NCI-H524 (cell line): ENCODE measurements at places on chromosomes 5 and 9.

DNA sequence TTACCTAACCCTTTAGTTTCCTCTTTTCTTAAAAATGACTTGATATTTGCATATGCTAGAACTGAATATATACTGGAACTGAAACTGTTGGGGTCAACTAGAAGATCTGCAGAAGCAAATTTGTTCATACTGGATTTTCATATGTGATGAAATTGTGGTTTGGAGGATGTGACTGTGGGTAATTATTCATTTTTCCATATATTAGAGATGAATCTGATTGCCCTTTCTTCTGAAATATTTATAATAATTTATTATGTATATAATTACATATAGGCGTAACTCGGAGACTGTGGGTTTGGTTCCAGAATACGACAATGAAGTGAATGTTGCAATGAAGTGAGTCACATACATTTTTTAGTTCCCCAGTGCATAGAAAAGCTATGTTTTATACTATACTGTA is 149.1 kb downstream of the ATP10B start:
- DNase-seq = no peak

GRCh38 chr5:177094224-177095087 is 7.7 kb downstream of the FGFR4 start:
- no peak for DNase-seq

DNA sequence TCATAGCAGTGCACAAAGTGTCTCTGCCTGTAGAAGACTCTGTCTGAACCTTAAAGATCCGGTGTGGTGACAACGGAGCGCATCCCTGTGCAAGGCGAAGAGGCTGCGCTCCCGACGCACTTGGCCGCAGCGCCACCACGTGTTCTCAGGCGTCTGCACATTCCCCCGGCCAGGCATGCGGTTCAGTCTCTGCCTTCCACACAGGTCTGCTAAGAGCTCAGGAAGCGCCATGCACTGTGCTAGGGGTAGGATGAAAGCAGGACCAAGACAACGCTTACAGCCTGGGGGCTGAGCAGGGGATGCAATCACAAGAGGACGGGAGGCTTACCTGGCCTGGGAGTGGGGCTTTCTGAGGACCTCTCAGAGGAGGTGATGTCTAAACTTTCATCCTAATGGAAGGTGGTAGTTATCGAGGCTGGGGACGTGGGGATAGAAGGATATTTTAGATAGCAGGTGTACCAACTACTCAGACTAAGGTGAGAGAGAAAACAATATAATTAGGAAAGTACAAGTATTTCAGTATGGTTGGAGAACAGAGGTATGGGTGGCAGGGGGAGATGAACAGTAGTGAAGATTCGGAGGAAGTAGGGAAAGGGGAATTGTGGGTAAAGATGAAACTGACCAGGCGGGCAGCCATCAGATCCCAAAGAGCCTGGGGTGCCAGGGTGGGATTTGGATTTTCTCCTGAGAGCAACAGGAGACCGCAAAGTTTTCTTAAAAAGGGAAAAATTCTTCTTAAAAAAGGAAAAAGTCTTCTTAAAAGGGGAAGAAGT is 13.3 kb downstream of the CAPSL start:
- peak; percentile 90 for DNase-seq

GRCh38 chr5:157225469-157226422 is 40.2 kb upstream of the CYFIP2 start:
- no peak for DNase-seq

- peak; percentile 72 for DNase-seq
These were observed 44.5 kb downstream of the AGXT2 start for GRCh38 chr5:35003018-35003957.

GRCh38 chr9:98333703-98334582 is 78.5 kb upstream of the TBC1D2 start:
- no peak for DNase-seq

- no peak for DNase-seq
These were observed 115.9 kb downstream of the KIF4B start for GRCh38 chr5:155129513-155129880.

DNA sequence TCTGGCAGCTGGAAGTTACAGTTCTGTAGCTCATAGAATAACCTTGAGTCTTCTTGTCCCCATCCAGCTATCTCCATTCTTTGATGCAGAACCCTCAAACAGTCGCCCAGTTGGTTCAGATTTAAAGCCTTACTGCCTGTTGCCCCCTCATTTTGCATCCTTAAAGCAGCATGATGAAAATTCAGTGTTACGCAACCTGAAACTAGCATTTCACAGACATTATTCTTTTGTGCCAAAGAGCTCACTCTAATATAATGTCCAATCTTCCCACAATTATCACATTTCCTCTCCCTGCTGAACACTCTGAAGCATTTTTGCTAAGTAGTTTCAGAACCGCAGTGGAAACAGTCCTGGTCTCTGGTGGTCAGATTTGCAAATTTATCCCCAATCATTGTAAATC is 318.0 kb downstream of the PSAT1 start:
- no peak for DNase-seq

DNA sequence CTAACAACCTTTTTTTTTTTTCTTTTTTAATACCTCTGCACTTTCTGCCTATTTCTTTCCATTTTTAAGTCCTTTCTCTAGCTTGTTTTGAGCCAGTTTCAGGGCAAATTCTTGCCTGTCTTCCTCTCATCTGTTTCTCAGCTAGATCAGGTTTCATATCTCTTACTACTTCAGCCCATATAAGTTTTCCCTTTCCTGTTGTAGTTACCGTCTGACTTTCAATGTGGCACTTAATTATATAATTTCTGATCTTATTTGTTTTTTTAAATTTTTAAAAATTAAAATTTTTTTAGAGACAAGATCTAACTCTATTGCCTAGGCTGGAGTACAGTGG is 104.7 kb upstream of the ELL2 start:
- no peak for DNase-seq

DNA sequence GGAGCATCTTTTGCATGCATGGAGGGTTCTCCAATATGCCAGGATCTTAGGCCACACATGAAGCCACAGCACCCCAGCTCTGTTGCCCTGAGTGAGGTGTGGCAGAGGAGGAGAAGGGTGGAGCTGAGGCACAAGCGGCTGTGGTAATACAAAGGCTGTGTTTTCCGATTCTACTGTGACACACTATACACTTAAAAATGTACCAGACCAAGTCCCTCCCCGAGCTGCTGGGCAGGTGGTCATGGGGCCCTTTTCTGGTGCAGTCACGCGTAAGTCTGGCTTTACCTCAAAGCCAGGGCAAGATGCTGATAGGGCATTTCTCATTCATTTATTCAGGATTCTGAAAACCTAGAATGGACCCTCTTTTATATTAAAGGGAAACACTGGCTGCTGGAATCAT is 3.7 kb downstream of the ADGRV1 start:
- DNase-seq = peak; percentile 89

GRCh38 chr5:170496662-170497028 is 7.2 kb upstream of the KCNIP1 start:
- DNase-seq = no peak

DNA sequence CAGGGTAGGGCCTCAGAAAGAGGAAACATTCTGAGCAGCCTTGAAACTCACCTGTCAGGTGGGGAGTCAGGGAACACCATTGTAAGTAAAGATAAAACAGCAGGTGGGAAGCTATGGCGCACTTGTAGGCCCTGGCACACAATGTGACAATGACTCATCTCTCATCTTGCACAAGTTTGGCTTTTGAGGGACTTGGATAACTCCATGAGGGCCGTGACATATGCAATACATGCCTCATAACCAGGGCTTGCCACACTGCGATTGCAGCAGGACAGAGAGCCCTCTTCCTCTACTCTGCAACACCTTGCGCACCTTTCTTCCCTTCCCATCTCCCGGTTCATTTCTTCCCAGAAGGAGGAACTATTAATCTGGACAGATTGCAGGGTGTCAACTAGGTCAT is 144.9 kb downstream of the CEP120 start:
- no peak for DNase-seq

DNA sequence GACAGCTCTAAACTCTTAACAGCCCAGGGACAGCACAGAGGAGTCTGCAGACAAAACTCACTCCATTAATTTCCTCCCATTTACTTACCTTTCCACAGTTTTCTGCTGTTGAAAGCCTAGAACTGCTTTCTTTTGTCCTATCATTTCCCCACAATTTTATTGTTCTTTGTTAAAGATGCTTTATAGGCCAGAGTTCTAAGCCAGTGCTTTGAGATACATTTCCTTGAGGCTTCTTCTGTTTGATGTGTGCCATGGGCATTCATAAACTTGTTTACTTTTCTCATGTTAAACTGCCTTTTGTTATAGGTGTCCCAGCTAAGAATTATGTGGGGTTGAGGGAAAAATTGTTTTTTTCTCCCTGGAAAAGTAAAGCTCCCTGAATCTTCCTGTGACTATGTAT is 25.9 kb upstream of the SUB1 start:
- DNase-seq = no peak

DNA sequence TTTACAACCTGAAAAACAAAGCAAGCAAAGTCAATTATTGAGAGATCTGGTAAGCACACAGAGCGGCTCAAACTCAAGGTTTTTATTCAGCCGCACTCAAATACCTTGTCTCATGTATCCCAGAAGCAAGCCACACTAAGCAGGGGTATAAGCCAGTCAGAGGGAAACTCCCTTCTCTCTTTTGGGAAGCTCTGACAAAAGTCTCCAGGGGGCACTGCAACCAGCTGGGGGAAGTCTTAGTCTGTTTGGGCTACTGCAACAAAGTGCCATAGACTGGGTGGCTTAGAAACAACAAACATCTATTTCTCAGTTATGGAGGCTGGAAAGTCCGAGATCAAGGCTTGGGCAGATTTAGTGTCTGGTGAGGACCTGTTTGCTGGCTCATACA is 246.0 kb downstream of the ENC1 start:
- no peak for DNase-seq

GRCh38 chr5:74328221-74328630 is 312.3 kb downstream of the ENC1 start:
- DNase-seq = no peak
